ENCODE measurements at places on chromosomes 12 and 14.

- no peak for DNase-seq
These were observed 96.1 kb downstream of the CRADD start for GRCh38 chr12:93773122-93773871.

GRCh38 chr12:19186722-19187661 is 57.5 kb downstream of the PLEKHA5 start:
- DNase-seq, result no peak

- no peak for DNase-seq
These were observed 25.2 kb upstream of the NXPH4 start for GRCh38 chr12:57191410-57191809.

DNA sequence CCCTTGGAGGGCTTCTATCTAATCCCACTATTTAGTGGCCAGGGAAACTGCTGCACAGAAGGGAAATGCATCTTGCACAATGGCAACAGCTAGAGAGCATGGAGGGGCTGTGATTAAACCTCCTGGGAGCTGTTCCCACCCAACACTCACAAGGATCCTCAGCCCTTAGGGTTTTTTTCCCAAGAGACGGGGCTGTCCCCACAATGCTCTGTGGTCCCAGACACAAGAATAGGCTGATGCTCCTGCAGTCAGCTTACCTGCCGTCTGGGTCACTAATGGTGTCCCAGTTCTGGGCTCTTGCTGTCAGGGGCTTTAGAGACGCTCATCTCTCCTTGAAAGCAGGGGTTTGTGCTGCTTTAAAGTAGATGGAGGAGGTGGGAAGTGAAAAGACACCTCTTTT is 4.6 kb downstream of the SERPINA1 start:
- no peak for DNase-seq

DNA sequence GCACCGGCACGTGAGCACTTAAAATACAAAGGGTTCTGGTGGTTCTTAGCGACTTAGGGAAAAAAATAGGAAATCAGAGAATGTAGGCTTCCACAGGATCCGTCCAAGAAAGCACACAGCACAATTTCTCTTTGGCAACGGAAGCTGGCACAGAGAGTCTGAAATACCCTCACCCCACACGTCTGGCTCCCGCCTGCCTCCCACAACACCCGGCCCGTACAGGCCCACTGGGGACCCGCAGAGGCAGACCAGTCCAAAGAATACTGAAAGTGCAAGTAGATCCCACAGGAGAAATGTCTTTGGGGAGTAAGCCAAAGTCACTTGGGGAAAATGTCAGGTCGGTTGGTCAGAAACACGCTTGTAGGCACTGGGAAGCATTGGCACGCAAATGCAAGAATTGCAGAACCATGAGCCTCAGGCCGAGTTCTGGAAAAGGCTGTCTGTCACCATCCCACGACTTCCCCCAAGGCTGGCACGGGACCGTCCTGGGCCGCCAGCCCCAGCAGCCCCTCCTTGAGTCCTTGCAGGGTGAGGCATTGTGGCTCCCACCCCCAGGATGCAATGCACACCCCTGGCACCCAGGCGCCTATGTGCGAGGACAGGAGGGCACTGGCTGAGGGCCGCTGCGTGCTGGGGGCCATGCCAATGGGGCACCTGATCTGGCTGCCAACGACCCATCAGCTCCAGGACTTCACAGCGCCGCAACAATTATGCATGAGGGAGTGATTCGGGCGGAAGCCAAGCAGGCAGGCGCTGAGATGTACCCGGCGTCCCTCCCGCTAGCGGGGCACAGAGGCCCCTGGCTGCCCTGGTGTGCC is 29.7 kb downstream of the CHGA start:
- no peak for DNase-seq
